Ascending aorta (tissue), 2 donors: ENCODE measurements at places on chromosomes 2 and 18. TPM values are rescaled to one million over a fixed set of nuclear protein-coding genes. Genes with fewer than 3 reads are reported as not detected.

The PKDCC gene
- 210 TPM for total RNA-seq

The FNDC4 gene
- 18.1 TPM for total RNA-seq

The RBBP8 gene
- total RNA-seq, result 1.9 TPM

The NAT8 gene
- not detected for total RNA-seq

The GAREM2 gene
- total RNA-seq, result 2.1 TPM

The CENPA gene
- not detected for total RNA-seq

The DNAH6 gene
- not detected for total RNA-seq
